ENCODE measurements at places on chromosomes 7 and 10. TPM values are rescaled to one million over a fixed set of nuclear protein-coding genes. Genes with fewer than 3 reads are reported as not detected.

The NFE2L3 gene
- 11.7 TPM for total RNA-seq

The KLLN gene
- 0.51 TPM for total RNA-seq

The ZNF800 gene
- total RNA-seq: 11.3 TPM

The PHYHIPL gene
- 0.38 TPM for total RNA-seq

The AGR2 gene
- 176 TPM for total RNA-seq

The HABP2 gene
- total RNA-seq: 0.09 TPM

The LRRC18 gene
- not detected for total RNA-seq

The HOXA5 gene
- 6.8 TPM for total RNA-seq

The GARIN1A gene
- total RNA-seq: 0.42 TPM

Data from A549 treated with RU486 at 1 μM for 4 hours (cell line).